ENCODE measurements at places on chromosomes 6 and 20.

DNA sequence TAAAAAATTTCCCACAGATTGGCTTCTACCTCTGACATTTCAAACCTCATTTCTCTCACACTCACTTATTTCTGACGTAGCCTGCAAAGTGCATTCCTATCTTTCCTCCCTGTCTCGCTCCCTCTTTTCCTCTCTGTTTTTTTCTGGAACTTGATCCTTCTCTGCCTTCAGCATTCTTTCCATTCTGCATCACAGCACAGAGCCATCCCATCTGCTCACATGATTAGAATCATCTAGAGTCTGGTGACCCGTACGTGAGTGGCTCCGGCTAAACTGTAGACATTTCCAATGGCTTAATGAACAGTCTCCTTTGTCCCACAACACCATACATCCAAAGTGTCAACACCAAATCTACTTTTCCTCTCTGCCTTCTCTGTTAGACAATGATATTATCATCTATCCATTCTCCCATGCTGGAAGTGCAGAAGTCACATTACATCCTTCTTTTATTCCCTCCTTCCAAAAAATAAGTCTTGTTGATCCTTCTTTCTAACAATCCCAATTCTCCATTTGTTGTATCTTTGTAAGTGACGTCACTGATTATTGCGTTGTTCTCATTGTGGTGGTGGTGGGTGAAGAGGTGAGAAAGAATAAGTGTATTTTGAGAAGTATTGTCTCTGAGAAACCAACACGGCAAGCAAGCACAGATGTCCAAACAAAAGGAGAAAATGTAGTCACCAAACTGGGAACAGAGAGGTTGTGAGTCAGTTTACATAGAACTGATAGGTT is 41.6 kb downstream of the OPRM1 start:
- DNase-seq: no peak

DNA sequence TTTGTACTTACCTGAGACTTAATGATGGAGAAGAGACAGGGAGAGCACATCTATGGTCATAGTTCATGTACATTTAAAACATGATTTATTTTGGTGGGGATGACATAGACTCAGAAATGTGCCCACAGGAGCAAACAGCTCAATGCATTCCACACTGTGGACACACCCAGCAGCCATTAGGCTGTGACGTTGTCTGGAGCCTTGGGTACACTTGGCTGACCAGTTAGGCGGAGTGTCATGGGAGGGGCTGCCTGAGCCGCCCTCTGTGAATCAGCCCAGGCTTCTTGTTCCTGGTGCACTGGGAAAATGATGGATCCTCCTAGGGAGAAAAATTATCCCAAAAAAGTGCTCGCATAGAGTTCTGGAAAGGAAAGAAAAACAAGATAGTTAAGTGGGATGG is 231.0 kb upstream of the GMDS start:
- DNase-seq: no peak

DNA sequence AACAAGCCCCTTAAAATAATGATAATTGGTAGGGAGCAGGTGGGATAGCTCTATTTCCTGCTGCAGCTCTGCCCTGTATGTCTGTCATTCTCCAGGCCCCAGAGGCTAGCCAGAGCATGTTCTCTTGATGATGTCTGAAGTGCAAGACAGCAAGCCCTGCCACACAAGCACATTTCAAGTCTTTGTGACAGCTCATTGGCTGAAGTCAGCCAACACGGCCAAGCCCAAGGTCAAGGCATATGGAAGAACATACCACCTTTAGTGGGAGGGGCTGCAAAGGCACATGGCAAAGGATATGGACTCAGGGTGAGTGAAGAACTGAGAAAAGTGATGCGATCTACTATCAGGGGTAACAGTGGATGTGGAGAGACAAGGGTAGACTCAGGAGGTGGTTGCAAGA is 116.1 kb downstream of the PRND start:
- DNase-seq: no peak

GRCh38 chr6:36735110-36736071 is 37.8 kb downstream of the RAB44 start:
- DNase-seq: no peak

GRCh38 chr20:36179170-36179945 is 24.8 kb downstream of the EPB41L1 start:
- no peak for DNase-seq

DNA sequence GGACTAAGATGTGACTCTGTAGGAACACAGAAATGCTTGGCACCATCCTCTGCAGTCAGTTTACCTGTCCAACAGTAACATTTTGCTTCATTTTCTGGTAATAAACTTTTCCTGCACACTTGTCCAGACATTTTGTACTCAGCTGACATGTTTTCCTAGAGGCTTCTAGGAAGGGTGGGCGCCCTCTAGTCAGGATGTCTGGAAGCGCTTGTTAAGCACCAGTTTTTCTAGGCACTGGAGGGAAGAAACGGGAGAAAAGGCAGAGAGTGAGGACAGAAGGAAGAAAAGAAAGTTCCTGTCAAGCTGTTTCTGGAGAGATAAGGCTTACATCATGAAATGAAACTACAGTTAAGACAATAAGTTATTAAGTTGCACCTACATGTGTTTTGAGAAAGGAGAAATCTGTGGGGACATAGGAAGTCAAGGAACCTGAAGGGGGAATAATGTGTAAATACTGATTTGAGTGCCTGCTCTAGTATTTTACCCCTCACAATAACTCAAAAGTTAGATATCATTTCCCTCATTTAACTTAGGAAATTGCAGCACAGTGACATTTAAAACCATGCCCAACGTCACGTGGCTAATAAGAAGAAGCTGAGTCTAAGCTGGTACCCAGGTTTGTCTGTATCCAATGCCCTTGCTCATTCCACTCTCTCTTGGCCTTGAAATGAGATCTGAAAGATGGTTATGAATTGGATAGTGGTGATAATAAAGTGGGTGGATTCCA is 42.7 kb upstream of the TNFRSF21 start:
- DNase-seq: no peak

- no peak for DNase-seq
These were observed at the start of gene AFDN for GRCh38 chr6:167826896-167827582. Gene AFDN, plus strand, starts transcription at chr6:167826911. Its CDS starts 222 bp downstream, at chr6:167827133.

DNA sequence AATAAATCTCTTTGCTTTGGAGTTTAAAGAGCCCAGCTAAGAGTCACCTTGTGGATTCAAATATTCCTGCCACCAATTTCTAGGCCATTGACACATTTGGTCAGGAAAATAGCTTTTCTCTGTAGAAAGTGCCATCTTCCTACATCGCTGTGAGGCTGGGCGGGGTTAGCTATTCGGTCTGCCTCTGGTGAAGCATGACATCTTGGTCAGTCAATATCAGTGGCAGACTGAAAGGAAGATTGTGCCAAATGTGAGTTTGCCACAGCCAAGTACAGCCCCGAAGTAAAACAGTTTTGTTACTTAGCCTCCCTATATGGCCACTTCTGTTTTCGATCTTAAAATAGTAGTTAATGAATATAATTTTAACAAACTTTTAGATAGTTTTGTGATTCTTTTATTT is 65.5 kb upstream of the FABP7 start:
- DNase-seq: no peak

- no peak for DNase-seq
These were observed 215.1 kb upstream of the CNR1 start for GRCh38 chr6:88381289-88381642.

- no peak for DNase-seq
These were observed 157.9 kb downstream of the OGFRL1 start for GRCh38 chr6:71446470-71446869.

- no peak for DNase-seq
These were observed 1349.3 kb downstream of the GRIK2 start for GRCh38 chr6:102742754-102743356.

DNA sequence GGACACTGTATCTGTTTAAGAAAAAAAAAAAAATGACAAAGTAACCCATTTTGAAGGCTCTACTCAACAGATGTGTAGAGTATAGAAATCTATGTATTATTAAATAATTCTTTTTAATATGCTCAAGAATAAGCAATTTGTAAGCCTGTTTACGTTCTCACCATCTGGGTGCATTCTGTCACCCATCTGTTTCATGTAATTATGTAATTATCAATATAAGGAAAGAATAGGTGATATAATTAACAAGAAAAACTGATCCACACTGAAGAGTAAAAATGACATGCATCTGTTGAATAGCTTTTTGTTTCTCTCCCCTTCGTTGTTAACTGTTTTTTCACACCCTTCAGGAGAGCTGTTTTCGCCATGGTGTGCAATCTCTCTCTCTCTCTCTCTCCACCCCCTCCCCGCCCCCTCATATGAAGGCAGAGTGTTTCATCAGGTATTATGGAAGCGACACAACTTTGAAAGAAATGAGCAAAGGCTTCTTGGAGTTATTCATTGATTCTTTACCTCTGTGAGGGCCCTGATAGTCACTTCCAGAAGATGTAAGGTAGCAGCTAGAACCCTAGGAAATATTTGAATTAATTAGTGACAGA is 154.3 kb upstream of the INSM1 start:
- DNase-seq: peak; percentile 96

DNA sequence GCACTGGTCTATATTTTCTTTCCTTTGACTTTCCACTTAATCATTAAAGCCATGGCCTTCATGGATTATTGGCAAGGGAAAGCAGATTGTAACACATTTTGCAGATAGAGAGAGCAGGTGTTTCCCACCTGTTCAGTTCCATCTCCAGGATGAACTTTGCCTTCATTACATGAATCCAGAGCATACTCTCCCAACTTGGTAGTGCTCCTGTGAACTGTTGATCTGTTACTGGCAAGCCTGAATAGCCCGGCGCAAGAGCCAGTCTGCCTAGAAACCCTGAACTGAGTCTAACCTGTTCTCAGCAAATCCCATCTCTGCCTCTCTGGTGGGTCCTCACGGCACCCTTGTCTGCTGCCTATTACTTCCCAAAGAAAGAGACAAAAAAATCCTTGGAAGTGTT is 210.3 kb downstream of the PLCB1 start:
- DNase-seq: no peak

- DNase-seq: no peak
These were observed 539.2 kb downstream of the CDH26 start for GRCh38 chr20:60497298-60498035.

DNA sequence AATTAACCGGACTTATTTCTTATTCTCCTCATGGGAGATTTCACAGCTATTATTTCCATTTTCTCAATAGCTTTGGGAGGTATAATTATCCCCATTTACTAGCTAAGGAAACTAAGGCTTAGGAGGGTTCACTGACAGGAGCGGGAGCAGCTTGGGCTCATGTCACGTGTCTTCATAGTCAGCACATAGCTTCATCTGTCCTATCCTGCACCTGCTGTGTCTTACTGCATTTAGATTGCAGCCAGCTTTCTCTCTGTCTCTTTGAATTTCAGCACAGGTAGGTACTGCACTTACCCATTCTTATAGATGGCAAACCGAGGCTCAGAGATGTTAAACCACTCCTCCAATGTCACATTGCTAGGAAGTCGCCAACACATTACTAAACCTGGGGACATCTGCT is 839.9 kb downstream of the MAFB start:
- DNase-seq: no peak

- DNase-seq: no peak
These were observed 113.5 kb downstream of the SLC22A3 start for GRCh38 chr6:160461641-160462040.

- no peak for DNase-seq
These were observed 263.9 kb downstream of the CDH4 start for GRCh38 chr20:61515922-61516321.

- DNase-seq: no peak
These were observed 618.7 kb downstream of the PKHD1 start for GRCh38 chr6:51468704-51469103.

GRCh38 chr6:10963113-10963512 is 76.3 kb downstream of the SYCP2L start:
- DNase-seq: no peak

DNA sequence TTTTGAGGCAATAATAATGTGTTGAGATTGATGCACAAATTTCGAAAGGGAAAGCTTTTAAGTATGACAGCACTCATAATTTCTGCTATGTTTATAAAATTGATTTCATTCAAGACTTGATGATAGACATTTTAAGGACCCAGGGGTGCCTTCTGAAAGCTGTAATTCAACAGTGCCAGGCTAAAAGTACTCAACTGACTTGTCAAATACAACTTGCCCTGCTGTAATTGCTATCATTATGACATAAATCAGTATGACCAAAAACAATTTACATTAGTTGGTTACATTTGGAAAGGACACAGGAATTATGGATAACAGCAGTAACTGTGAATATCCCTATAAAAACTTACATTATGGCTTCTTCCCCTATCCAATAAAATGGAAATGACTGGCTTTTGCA is 178.9 kb downstream of the MMUT start:
- no peak for DNase-seq

GRCh38 chr6:54284161-54284860 is 23.9 kb upstream of the TINAG start:
- DNase-seq: no peak

DNA sequence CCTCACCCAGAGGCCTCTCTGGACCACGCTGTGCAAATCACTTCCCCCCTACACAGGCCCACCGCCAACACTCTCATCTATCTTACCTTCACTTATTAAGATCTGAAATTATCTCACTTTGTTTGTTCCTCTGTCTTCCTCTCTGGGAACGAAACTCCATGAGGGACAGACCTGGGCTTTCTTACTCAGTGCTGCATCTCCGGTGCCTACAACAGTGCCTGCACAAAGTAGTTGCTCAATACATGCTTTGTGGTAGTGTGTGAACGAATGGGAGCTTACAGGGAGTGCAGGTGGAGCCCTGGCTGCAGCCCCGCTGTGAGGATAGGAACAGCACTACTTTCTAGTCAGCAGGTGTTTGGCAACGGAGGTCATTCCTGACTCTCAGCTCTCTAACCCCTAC is 5.3 kb downstream of the CASS4 start:
- DNase-seq: no peak

GRCh38 chr6:99151634-99152346 is 197.7 kb downstream of the FAXC start:
- no peak for DNase-seq

DNA sequence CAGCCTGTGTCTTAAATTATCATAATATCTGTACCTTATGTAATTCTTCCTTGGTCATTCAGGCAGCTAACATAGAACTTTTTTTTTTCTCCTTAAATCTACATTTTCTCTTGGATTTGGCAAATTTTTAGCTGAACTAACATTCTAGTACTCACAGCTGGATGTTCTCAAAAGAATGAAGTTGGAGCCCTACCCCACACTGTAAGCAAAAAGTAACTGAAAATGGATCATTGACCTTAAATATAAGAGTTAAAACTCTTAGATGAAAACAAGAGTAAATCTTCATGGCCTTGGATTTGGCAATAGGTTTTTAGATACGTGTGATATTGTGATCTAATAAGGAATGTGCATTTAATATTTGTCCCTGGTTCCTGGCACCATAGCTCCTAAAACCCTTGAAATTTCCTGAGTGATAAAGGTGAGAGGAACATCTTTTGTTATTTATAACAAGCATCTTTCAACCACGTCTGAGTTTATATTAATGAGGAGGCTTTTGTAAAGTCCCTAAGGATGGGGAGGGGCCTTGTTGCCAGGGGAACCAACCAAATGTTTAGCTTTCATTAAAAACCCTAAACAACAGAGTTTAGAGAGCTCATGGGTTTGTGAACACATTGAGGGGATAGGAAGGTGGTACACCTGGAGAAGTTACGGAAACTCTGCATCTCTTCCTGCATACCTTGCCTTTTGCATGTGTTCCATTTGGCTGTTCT is 106.1 kb upstream of the ADGRF4 start:
- no peak for DNase-seq

- DNase-seq: peak; percentile 73
These were observed 181.2 kb upstream of the SHLD1 start for GRCh38 chr20:5569021-5569420.

GRCh38 chr6:73655341-73655917 is 1.6 kb upstream of the SLC17A5 start:
- no peak for DNase-seq

All from NCI-H1694 treated with DMSO at 0.1 percent for 48 hours (cell line).